ENCODE measurements at places on chromosomes 7 and 10. TPM values are rescaled to one million over a fixed set of nuclear protein-coding genes. Genes with fewer than 3 reads are reported as not detected.

GRCh38 chr10:123480344-123480743 is 185.8 kb upstream of the GPR26 start:
- peaks cover 2% of the 10 kb centered on the region for H3K36me3 ChIP-seq
- H3K4me1 ChIP-seq, result no peaks in the 10 kb centered on the region
- peaks cover 44% of the 10 kb centered on the region for H3K27me3 ChIP-seq
- peak overlapping the region; percentile 6 for H3K27ac ChIP-seq

GRCh38 chr7:35353481-35353880 is 99.6 kb upstream of the TBX20 start:
- H3K4me1 ChIP-seq, result no peaks in the 10 kb centered on the region
- no peak for DNase-seq
- H3K27me3 ChIP-seq, result peaks cover 53% of the 10 kb centered on the region
- H3K27ac ChIP-seq, result no peak overlapping the region
- no peaks in the 10 kb centered on the region for H3K36me3 ChIP-seq

GRM3 gene
- total RNA-seq, result not detected

TMUB1 gene
- total RNA-seq, result 52.4 TPM

All from T-helper 17 cell (primary cell).